Naive thymus-derived CD4-positive, alpha-beta T cell (primary cell): ENCODE measurements at places on chromosomes 6 and 20. TPM values are rescaled to one million over a fixed set of nuclear protein-coding genes. Genes with fewer than 3 reads are reported as not detected.

NAPB gene
- polyA plus RNA-seq = 7.9 TPM

DNA sequence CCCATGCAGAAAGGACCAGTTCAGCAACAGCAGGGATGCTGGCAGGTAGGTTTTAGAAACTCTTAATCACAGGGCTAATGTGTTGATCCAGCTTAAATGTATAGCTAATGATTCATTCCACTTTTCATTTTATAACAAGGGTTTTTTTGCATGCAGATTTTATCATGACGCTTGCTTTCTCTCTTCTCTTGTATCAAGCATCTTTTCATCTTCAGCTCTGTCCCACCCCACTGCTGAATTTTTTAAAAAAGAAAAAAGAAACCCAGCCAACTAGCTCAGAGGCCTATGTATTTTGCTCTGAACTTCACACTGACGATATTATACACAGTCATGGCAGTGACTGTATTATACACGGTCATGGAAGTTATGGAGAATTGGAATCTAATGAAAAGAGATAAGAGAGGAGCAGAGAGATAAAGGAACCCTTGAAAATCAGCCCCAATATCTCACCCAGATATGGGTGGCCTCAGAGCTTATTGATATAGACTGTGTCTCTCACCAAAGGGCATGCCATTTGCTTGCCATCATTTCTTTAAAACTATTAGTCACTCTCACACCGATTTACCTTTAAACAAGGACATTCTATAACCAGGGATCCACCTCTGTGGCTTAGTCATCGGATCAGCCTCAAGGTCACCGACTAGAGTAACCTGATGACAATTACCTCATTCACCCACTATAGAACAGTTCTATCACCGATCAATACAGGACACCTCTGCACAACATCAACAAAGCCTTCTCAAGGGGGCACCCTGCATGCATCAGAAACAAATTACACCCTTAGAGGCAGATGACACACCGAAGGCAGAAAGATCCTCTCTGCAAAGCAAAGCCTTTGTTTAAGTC is 222.0 kb downstream of the ATXN1 start:
- DNase-seq = no peak
- no peak overlapping the region for H3K27ac ChIP-seq
- no peaks in the 10 kb centered on the region for H3K27me3 ChIP-seq
- no peak overlapping the region for H3K4me3 ChIP-seq
- H3K4me1 ChIP-seq = no peaks in the 10 kb centered on the region

- no peak for DNase-seq
- H3K27me3 ChIP-seq = no peaks in the 10 kb centered on the region
- no peak overlapping the region for H3K4me3 ChIP-seq
- H3K27ac ChIP-seq = no peak overlapping the region
Measured at GRCh38 chr6:6635869-6636268, 47.3 kb downstream of the LY86 start.

- H3K27ac ChIP-seq = no peak overlapping the region
- no peaks in the 10 kb centered on the region for H3K4me1 ChIP-seq
- H3K27me3 ChIP-seq = no peaks in the 10 kb centered on the region
- H3K4me3 ChIP-seq = no peak overlapping the region
- no peak for DNase-seq
Measured at GRCh38 chr20:22861990-22862389, 173.1 kb upstream of the SSTR4 start.

DNA sequence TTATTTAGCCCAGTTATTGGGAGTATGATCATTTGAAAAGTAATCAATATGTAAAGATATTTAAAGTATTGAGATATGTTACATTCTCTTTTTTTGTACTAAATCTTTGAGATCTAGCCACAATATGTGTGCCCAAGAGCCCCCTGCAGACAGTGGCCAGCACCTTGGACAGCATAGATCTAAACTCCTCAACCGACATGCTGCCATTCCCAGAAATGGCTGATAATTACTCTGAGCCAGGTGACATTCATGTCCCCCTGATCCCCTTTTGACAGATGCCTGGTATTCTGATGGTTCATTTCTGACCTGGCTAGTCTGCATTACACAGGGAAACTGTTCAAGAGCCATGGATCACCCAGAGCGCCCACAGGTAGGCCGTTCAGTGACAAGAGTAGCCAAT is 177.1 kb downstream of the ZDHHC14 start:
- no peaks in the 10 kb centered on the region for H3K36me3 ChIP-seq
- H3K4me3 ChIP-seq = no peak overlapping the region
- no peak overlapping the region for H3K27ac ChIP-seq
- peaks cover 6% of the 10 kb centered on the region for H3K4me1 ChIP-seq

GRCh38 chr20:49132995-49133478 is 55.1 kb downstream of the STAU1 start:
- H3K27me3 ChIP-seq = peaks cover 3% of the 10 kb centered on the region
- no peaks in the 10 kb centered on the region for H3K4me1 ChIP-seq
- peaks cover 40% of the 10 kb centered on the region for H3K36me3 ChIP-seq
- peak; percentile 33 for DNase-seq
- no peak overlapping the region for H3K27ac ChIP-seq
- H3K4me3 ChIP-seq = no peak overlapping the region

ITCH gene
- 21.6 TPM for polyA plus RNA-seq

NOX3 gene
- polyA plus RNA-seq = not detected

DNA sequence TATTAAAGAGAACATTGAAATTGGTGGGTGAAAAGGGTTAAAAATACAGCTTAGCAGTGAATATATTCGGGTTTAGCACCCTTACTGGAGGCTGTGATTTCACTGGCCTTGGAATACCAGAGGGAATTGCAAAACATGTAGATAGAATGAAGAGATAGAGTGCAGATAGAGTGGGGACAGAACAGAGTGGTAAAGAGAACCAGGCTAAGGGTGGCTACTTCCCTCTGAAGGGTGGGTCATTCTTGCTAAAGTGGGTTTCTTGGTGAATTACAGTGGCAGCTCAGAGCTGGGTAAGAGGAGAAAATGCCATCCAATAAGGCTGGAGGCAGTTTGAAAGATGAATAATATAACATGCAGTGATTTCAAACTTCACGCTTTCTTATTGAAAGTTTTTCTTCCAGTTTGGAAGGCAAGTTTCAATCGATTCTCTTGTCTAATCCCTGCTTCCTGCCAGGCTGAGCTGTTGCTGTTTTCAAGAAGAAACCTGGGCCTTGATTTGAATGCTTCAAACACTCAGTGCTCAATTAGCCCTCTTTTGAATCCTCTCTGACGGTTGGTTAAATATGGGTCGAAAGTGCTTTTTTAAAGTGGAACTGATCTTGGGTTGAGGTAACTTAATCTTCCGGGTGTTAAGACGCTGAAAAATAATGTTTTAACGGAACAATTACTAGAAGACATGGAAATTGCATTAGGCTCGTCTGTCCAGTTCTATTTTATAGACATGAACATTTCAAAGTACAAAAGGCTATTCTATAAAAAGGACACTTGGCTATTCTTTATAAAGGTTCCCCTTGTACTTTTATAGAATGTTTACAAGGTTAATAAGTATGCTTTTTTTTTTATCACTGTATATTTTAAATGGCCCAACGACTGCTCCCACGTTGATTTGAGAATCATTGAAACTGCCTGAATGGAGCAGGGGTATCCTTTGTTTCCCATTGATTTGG is 203.3 kb downstream of the BCAS1 start:
- DNase-seq = no peak
- H3K27ac ChIP-seq = peak overlapping the region; percentile 73
- H3K27me3 ChIP-seq = no peaks in the 10 kb centered on the region
- H3K4me3 ChIP-seq = peak overlapping the region; percentile 39
- H3K36me3 ChIP-seq = no peaks in the 10 kb centered on the region

HCRTR2 gene
- polyA plus RNA-seq = not detected

SMIM8 gene
- polyA plus RNA-seq = 18.1 TPM

GRCh38 chr6:131372535-131372934 is 200.5 kb upstream of the ARG1 start:
- DNase-seq = no peak
- no peak overlapping the region for H3K27ac ChIP-seq
- H3K36me3 ChIP-seq = no peaks in the 10 kb centered on the region
- H3K4me3 ChIP-seq = no peak overlapping the region
- no peaks in the 10 kb centered on the region for H3K4me1 ChIP-seq

- H3K27ac ChIP-seq = no peak overlapping the region
- H3K36me3 ChIP-seq = no peaks in the 10 kb centered on the region
- no peak overlapping the region for H3K4me3 ChIP-seq
Measured at GRCh38 chr20:11712639-11713160, 205.0 kb upstream of the BTBD3 start.

DNA sequence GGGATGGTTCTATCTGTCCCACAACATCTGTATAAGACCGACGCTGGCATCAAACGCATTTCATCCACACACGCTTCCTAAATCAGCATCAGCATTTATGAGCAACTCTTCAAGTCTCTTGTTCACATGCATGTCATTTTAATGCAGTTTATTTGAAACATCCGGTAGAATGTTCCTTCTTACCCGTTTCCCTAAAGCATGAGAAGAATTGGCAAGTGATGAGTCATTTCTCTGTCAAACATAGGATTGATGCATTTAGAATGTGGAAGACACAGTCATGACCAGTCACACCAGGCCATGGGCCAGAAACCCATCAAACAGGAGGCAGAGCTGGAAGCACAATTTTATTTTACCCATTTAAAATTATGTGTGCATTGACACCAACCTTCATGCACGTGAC is 122.8 kb downstream of the UST start:
- no peaks in the 10 kb centered on the region for H3K27me3 ChIP-seq
- H3K27ac ChIP-seq = no peak overlapping the region
- no peaks in the 10 kb centered on the region for H3K36me3 ChIP-seq
- no peaks in the 10 kb centered on the region for H3K4me1 ChIP-seq
- DNase-seq = no peak

DNA sequence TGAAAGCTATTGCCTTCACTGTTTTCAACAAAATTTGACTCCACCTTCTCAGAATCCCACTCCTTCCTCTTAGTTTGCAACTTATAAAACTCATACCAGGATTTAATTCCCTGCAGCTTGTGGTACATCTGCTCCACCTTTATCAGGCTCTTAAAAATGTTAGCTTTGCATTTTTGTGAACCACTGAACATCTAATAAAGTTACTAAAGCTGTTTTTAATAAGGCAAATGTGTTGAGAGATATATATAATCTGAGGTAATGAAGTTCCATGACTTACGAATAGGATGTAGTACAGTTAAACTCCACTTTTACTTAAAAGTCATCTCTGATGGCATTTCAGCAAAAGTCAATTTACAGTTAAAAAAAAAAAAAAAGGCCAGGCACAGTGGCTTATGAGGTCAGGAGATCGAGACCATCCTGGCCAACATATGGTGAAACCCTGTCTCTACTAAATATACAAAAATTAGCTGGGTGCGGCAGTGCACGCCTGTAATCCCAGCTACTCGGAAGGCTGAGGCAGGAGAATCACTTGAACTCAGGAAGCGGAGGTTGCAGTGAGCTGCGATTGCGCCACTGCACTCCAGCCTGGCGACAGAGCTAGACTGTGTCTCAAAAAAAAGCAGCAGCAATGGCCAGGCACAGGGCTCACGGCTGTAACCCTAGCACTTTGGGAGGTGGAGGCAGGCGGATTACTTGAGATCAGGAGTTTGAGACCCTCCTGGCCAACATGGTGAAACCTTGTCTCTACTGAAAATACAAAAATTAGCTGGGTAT is 106.2 kb downstream of the KIF13A start:
- no peak for DNase-seq
- no peak overlapping the region for H3K27ac ChIP-seq
- H3K4me3 ChIP-seq = no peak overlapping the region
- H3K36me3 ChIP-seq = no peaks in the 10 kb centered on the region
- no peaks in the 10 kb centered on the region for H3K27me3 ChIP-seq

- no peak for DNase-seq
- no peaks in the 10 kb centered on the region for H3K27me3 ChIP-seq
- H3K36me3 ChIP-seq = no peaks in the 10 kb centered on the region
- H3K4me1 ChIP-seq = peaks cover 12% of the 10 kb centered on the region
- no peak overlapping the region for H3K4me3 ChIP-seq
- no peak overlapping the region for H3K27ac ChIP-seq
Measured at GRCh38 chr6:5582762-5583161, 321.4 kb downstream of the FARS2 start.

DNA sequence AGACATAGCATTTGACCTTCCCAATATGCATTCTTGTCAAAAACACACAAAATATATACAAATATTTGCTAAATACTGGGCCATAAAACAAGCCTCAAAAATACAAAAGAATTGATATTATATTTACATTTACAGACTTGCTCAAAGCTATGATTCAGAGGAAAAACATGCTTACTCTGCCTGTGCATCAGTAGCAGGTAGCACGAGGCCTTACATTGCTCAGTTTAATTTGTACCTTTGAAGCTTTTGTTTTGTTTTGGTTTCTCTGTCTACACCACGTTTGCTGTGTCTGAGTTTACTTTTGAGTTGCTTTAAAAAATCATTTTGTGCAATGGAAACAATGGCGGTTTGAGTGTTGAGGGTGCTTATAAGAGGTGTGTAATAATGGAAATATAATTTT is 99.3 kb downstream of the PHF3 start:
- H3K27me3 ChIP-seq = no peaks in the 10 kb centered on the region
- no peak for DNase-seq
- no peak overlapping the region for H3K4me3 ChIP-seq
- no peaks in the 10 kb centered on the region for H3K4me1 ChIP-seq

DNA sequence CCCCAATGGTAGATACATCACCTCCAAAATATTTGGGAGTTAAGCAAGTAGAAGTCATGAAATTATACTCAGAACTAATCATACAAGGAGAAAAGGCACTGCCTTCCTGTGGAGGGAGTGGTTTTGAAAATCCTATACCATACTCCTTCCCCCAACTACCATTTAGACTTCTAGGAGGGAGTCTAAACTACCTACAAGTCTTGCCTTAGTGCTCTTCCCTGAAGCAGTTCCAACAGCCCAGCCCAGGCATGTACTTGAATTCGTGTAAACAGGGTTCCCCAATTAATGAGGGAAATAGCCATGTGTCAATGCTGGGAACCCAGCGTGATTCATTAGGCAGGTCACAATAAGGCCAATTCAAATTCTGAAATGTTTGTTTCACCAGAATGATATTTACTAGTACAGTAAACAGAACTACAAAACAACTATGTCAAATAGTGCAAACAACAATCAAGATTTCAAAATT is 39.1 kb upstream of the SGK1 start:
- no peak for DNase-seq
- H3K36me3 ChIP-seq = no peaks in the 10 kb centered on the region
- no peak overlapping the region for H3K4me3 ChIP-seq

GRCh38 chr6:167668019-167668753 is 158.5 kb upstream of the AFDN start:
- H3K4me1 ChIP-seq = no peaks in the 10 kb centered on the region
- H3K27ac ChIP-seq = no peak overlapping the region
- no peaks in the 10 kb centered on the region for H3K27me3 ChIP-seq
- H3K4me3 ChIP-seq = no peak overlapping the region
- no peak for DNase-seq

- no peak overlapping the region for H3K4me3 ChIP-seq
- H3K36me3 ChIP-seq = no peaks in the 10 kb centered on the region
- H3K27ac ChIP-seq = no peak overlapping the region
- no peaks in the 10 kb centered on the region for H3K4me1 ChIP-seq
- H3K27me3 ChIP-seq = no peaks in the 10 kb centered on the region
- no peak for DNase-seq
Measured at GRCh38 chr6:7529141-7529540, 12.3 kb upstream of the DSP start.

GRCh38 chr6:93124006-93124632 is 295.2 kb downstream of the EPHA7 start:
- H3K27ac ChIP-seq = no peak overlapping the region
- DNase-seq = no peak
- H3K27me3 ChIP-seq = no peaks in the 10 kb centered on the region
- no peaks in the 10 kb centered on the region for H3K36me3 ChIP-seq

- peaks cover 17% of the 10 kb centered on the region for H3K4me1 ChIP-seq
- H3K27me3 ChIP-seq = no peaks in the 10 kb centered on the region
- peak; percentile 17 for DNase-seq
- peaks cover 6% of the 10 kb centered on the region for H3K36me3 ChIP-seq
- peak overlapping the region; percentile 55 for H3K4me3 ChIP-seq
Measured at GRCh38 chr6:34657307-34657978, 39.1 kb downstream of the ILRUN start.

GRCh38 chr6:33826537-33826936 is 22.7 kb upstream of the MLN start:
- no peaks in the 10 kb centered on the region for H3K27me3 ChIP-seq
- H3K27ac ChIP-seq = no peak overlapping the region
- H3K4me1 ChIP-seq = no peaks in the 10 kb centered on the region
